ENCODE measurements at places on chromosomes 6 and 20.

GRCh38 chr6:167526465-167527368 is 201.8 kb downstream of the TTLL2 start:
- no peaks in the 10 kb centered on the region for H3K36me3 ChIP-seq
- no peak overlapping the region for H3K27ac ChIP-seq
- DNase-seq, result no peak
- no peaks in the 10 kb centered on the region for H3K4me1 ChIP-seq
- H3K27me3 ChIP-seq, result peaks cover 14% of the 10 kb centered on the region

- H3K4me1 ChIP-seq, result peaks cover 9% of the 10 kb centered on the region
- H3K27me3 ChIP-seq, result peaks cover 17% of the 10 kb centered on the region
- no peak overlapping the region for H3K27ac ChIP-seq
- H3K4me3 ChIP-seq, result no peak overlapping the region
- no peak for DNase-seq
- H3K36me3 ChIP-seq, result peaks cover 13% of the 10 kb centered on the region
Measured at GRCh38 chr20:21387528-21387927, 9.8 kb downstream of the NKX2-4 start.

DNA sequence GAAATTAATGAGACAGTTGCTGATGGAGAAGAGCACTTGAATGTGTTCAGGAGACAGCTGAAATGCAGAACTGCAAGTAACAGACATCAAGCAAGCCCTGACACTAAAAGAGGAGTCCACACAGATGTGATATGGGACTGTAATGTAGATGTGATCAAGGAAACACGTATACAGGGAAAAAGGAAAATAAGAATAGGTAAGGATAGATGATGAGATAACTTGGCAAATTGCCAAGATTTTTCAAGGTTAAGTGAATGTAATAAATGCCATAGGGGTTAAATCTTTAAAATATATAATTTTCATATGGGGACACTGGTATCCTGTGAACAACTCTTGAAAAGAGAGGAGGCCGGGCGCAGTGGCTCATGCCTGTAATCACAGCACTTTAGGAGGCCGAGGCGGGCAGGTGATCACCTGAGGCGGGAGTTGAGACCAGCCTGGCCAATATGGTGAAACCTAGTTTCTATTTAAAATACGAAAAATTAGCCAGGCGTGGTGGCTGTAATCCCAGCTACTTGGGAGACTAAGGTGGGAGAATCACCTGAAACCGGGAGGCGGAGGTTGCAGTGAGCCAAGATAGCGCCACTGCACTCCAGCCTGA is 7.2 kb upstream of the SNX14 start:
- peak overlapping the region; percentile 58 for H3K27ac ChIP-seq
- no peaks in the 10 kb centered on the region for H3K27me3 ChIP-seq
- no peak for DNase-seq

DNA sequence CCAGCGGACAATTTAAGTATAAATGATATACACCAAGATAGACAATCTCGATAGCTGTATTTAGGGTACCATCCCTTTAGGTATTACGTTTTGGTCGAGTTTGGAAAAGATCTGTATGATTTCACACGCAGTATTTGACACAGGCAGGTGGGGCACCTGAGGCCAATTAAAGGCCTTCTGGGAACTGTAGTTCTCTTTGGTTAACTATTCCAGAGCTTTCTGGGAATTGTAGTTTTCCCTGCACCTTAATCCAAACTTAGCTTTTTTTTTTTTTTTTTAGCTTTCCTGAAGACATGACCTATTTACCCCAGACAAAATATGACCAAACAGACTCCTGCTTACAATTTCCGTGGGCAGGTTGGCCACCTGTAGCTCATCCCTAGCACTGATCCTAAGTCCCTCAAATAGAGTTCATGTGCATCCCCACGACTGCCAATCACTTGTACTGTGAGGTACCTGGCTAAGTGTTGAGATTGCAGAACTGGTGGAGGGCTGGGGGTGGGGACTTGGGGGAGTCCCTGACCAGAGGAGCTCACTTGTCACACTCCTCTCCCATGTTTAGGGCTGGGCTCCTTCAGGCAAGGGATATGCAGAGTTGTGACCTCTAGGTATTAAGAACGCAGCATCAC is 999 bp upstream of the EHMT2 start:
- no peak for DNase-seq
- peak overlapping the region; percentile 98 for H3K4me3 ChIP-seq
- H3K27ac ChIP-seq, result peak overlapping the region; percentile 97

DNA sequence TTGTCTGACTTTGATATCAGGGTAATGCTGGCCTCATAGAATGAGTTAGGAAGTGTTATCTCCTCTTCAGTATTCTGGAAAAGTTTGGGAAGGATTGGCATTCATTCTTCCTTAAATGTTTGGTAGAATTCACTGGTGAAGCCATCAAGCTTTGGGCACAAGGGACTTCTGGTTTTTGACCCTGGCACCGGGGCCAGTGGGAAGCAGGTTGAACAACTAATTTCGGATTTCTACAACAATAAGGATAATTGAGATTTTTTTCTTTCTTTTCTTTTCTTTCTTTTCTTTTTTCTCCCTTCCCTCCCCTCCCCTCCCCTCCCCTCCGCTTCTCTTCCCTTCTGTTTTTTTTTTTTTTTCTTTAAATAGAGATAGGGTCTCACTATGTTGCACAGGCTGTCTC is 70.4 kb downstream of the EFCAB8 start:
- DNase-seq, result no peak

GRCh38 chr6:20341564-20341963 is 60.1 kb upstream of the E2F3 start:
- peaks cover 5% of the 10 kb centered on the region for H3K4me1 ChIP-seq
- DNase-seq, result no peak
- no peak overlapping the region for H3K27ac ChIP-seq
- no peaks in the 10 kb centered on the region for H3K27me3 ChIP-seq
- H3K36me3 ChIP-seq, result no peaks in the 10 kb centered on the region

DNA sequence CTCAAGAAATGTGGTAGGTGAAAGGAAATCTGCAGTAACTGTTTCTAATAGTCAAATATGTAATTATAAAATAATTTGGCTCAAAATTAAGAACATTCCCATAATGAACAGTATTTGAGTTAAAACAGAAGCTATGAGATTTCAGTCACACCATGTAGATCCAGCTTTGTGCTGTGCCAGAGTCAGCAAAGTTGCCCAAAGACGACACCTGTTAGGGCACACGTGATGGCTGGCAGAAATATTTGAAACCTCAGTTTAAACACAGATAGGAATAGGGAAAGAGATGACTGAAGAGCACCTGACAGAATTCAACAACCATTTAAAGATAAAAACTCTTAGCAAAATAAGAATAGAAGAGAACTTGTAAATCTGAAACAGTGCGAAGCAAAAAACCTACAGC is 129.3 kb downstream of the CD83 start:
- H3K36me3 ChIP-seq, result peaks cover 2% of the 10 kb centered on the region
- no peak overlapping the region for H3K27ac ChIP-seq
- no peak for DNase-seq
- H3K27me3 ChIP-seq, result no peaks in the 10 kb centered on the region

DNA sequence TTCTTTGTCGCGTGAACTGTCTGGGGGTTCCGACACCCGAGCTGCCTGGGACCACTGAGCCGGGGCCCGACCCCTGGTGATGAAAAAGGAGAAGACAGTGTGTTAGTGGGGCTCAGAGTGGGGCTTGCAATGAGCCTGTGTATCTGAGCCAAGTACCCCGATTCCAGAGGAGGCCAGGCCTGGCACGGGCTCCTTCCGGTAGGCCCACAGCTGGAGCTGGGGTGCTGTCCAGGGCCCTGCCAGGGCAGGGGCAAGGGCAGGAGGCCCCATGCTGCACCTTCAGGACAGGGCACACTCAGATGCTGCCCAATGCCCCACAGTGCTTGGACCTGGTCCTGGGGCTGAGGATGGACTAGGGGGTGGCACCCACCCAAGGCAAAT is 89.4 kb downstream of the TAF4 start:
- no peak overlapping the region for H3K4me3 ChIP-seq
- H3K27me3 ChIP-seq, result no peaks in the 10 kb centered on the region

DNA sequence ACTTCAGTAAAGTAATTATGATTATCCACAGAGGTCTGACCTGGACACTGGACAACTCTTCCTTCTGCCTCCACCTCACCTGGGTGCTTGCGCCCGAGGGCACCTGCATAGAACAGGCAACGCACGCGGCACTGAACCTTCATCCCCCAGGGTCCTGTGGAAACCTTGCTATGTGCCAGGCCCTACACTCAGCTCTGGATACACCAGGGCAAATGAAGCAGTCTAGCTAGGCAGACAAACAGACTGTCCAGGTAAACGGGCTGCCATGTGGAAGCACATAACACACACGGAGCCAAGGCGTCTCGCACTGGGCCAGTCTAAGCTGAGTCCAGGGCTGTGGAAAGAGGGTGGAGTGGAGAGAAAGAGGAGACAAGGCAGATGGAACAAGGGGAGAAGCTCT is 109.3 kb upstream of the AFDN start:
- no peaks in the 10 kb centered on the region for H3K4me1 ChIP-seq
- H3K36me3 ChIP-seq, result no peaks in the 10 kb centered on the region
- no peak overlapping the region for H3K27ac ChIP-seq
- DNase-seq, result no peak

GRCh38 chr6:53433261-53433950 is 84.7 kb upstream of the ELOVL5 start:
- peaks cover 7% of the 10 kb centered on the region for H3K27me3 ChIP-seq
- H3K27ac ChIP-seq, result peak overlapping the region; percentile 43
- H3K36me3 ChIP-seq, result no peaks in the 10 kb centered on the region
- H3K4me3 ChIP-seq, result no peak overlapping the region
- no peak for DNase-seq
- peaks cover 27% of the 10 kb centered on the region for H3K4me1 ChIP-seq

GRCh38 chr6:109794201-109794923 is 103.3 kb downstream of the FIG4 start:
- H3K4me3 ChIP-seq, result no peak overlapping the region
- peak overlapping the region; percentile 13 for H3K27ac ChIP-seq
- H3K4me1 ChIP-seq, result peaks cover 11% of the 10 kb centered on the region

GRCh38 chr20:56760610-56761009 is 131.5 kb downstream of the TFAP2C start:
- H3K4me3 ChIP-seq, result no peak overlapping the region
- H3K27me3 ChIP-seq, result peaks cover 6% of the 10 kb centered on the region
- no peak for DNase-seq
- no peaks in the 10 kb centered on the region for H3K36me3 ChIP-seq
- no peaks in the 10 kb centered on the region for H3K4me1 ChIP-seq
- H3K27ac ChIP-seq, result no peak overlapping the region

- peaks cover 4% of the 10 kb centered on the region for H3K36me3 ChIP-seq
- H3K4me1 ChIP-seq, result peaks cover 51% of the 10 kb centered on the region
- peak overlapping the region; percentile 15 for H3K27ac ChIP-seq
- no peak for DNase-seq
- H3K4me3 ChIP-seq, result peak overlapping the region; percentile 50
Measured at GRCh38 chr6:27834879-27835549, 77.2 kb downstream of the OR2B2 start.

DNA sequence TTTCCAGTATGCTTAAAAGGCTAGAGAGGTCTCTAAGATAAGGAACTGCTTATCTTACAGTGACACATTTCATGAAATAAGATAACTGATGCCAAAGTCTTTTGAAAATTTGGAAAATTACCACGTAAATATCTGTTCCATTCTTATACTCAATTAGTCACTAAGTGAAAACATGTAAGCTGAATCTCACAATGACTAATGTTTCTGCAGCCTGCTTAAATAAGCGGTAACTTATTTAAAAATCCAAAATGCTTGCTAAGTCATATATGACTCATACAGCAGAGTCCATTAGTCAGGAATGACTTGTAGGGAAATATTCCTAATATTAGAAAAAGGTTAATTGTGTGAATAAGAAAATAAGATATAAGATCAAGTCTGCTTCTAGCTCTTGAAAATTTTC is 27.8 kb upstream of the LGSN start:
- peaks cover 5% of the 10 kb centered on the region for H3K4me1 ChIP-seq
- no peak overlapping the region for H3K4me3 ChIP-seq
- H3K27me3 ChIP-seq, result peaks cover 18% of the 10 kb centered on the region
- no peak for DNase-seq
- H3K27ac ChIP-seq, result no peak overlapping the region
